ENCODE measurements at places on chromosomes 3 and 15.

DNA sequence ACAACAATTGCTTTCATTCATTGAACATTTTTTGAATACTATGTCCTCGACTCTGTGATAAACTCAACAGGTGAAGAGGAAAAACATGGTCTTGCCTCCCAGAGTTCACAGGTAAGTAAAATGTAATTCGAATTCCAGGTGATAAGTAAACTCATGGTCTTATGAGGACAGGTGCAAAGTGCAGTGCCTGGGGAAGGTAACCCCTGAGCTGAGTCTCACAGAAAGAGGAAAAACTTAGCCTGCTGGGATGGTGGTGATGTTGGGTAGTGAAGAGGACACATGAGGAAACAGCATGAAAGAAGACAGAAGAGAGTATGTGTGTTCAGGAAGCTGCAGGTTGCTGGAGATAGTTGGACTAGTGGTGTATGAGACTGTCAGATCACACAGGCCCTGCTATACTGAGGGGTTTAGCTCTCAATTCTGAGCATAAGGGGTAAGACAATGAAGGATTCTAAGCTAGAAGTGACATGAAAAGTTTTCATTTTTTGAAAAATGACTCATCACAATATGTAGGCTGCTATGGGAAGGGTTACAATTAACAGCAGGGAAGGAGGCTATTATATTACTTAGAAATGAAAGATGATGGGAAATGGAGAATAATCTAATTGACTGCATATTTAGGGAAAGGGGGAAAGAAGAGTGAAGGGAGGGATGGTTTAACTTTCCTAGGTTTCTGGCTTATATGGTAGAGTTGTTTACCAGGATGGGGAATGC is 111.3 kb downstream of the ISL2 start:
- no peak for DNase-seq

DNA sequence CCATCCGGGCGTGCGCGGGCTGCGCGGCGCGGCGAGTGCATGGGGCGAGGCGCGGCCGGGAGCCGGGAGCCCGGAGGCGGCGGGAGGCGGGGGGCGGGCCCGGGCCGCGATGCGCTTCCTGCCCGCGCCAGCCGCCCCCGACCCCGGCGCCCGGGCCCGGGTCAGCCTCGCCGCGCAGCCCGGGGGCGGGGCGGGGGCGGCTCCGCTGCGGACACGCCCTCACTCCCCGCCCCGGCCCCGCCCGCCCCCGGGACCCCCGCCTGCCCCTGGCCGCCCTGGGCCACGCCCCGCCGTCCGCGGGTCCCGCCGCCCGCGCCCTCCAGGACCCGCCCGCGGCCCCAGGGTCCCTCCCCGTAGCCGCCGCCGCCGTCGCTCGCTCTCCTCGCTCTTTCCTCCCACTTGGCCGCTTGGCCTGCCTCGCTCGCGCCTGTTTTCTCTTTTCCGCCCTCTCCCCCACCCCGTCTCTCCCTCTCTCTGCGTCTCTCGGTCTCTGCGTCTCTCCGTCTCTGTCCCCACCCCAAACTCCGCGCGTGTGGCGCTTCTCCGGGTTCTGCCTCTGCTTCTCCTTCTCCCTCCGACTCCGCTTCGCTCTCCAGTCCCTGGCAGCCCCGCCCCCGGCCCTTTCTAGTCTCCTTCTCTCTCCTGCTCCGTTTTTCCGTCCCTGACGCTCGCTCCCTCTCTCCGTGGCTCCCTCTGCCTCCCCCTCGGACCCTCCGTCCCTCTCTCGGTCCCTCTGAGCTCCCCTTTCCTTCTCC is at the start of gene PLXND1:
Gene PLXND1, minus strand, starts transcription at position 41 of the 755 bp plus-strand sequence. Its CDS starts 37 bp downstream, at position 4.
- peak; percentile 87 for DNase-seq

- DNase-seq, result no peak
These were observed 152.0 kb downstream of the SCAPER start for GRCh38 chr15:76753131-76753530.

DNA sequence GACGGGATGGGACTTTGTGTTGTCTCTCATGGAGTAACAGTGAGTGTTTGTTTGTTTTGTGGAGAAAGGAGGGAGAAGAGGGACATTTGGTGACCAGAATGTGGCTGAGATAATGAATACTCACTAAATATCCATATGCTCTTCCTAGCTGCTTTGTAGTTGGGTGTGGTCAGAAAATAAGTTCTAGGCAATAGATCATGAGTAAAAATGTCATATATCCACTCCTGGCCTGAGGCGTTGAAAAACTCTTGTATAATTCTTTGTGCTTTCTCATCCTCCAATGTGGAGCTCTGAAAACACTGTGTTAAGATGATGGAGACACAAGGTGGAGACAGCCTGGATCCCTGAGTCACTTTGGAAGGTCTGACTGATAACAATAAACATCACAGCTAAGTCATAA is 28.0 kb upstream of the IL16 start:
- no peak for DNase-seq

DNA sequence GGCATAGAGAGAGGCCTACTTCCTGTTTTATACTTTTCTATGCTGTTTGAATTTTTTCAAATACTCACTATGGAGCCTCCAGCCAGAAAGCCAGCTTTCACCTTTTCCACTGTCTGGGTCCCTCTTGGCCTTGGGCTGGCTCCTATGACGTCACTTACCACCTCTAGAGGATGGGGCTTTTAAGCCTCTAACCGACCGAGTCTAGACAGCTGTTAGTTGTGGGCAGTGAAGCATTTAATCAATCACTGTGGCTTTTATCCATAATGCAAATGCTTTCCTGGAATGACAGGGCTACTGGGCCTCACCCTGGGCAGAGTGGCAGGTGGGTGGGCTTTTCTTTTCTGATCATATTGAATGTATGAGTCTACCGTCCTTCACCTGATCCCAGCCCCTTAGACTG is 61.9 kb downstream of the LRRK1 start:
- no peak for DNase-seq

DNA sequence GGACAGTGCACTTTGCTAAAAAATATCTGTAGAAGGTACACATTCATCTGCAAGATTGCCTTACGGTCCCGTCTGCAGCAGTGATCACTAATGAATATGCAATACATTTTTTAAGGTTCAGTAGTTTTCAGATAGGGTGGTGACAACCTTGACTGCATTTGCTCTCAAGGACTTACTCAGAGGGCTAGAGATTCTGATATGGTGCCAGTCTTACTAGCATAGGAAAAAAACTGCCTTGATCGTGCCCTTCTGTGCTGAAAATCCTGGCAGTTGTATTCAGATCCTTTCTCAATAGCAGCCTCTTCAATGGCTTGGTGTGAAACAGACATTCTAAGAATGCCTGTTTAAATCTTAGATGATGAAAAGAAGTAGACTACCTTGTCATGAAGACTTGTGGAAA is 411.9 kb upstream of the CCDC54 start:
- no peak for DNase-seq

DNA sequence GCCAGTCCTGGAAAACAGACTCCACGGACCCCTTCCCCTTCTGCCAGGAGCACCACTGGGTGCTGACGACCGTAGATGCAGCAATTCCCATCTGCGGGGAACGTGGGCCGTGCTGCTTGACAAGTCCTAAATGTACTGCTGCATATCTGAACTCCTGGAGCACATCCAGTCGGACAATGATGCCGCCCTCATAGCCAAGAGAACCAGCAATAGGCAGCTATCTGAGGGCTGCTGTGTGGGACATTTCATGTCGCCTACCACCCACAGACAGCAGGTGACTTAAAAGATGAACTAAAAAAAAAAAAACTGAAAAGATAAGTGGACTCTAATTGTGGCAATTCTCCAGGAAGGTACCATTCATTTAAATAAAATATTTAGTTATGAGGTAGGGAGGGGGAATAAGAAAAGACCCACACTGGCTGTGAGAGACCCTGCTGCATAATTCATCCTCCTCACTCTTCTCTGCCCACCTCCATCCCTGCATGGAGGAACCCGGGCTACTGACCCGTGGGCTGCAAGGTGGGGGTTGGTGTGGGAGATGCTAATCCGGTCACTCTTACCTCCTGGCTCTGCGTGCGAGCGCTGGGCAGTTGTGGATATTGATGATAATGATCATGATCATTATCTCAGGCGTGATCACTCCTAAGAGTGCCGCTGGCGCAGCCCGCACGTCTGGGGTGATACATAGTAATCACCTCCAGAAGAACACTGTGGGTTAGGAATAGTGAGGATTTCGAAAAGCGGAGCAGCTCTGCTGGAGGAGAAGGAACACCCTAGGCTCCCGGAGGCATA is 28.3 kb downstream of the ALS2CL start:
- no peak for DNase-seq

- DNase-seq, result no peak
These were observed 988.4 kb downstream of the EPHA3 start for GRCh38 chr3:90095811-90096210.

- peak; percentile 79 for DNase-seq
These were observed 679 bp downstream of the IQGAP1 start for GRCh38 chr15:90388462-90389380.

DNA sequence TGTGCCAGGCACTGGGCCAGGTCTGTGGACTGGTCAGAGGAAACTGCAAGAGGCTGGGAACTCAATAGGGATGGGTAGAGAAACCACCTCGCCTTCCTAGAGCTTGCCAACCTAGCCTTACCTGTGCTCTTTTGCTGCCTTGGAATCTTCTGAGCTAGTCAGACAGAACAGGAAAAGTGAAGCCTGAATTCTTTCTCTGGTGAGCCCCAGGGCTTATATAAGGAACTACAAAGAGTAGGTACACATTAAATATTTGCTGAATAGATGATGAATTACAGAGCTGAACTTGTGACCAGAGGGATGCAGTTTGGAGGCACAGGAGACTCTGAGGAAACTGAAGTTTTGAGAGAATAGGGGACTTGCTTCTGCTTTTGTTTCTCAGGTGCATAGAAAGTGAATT is 15.6 kb upstream of the FBXW12 start:
- no peak for DNase-seq

- no peak for DNase-seq
These were observed 83.8 kb upstream of the CTDSPL start for GRCh38 chr3:37777835-37778234.

DNA sequence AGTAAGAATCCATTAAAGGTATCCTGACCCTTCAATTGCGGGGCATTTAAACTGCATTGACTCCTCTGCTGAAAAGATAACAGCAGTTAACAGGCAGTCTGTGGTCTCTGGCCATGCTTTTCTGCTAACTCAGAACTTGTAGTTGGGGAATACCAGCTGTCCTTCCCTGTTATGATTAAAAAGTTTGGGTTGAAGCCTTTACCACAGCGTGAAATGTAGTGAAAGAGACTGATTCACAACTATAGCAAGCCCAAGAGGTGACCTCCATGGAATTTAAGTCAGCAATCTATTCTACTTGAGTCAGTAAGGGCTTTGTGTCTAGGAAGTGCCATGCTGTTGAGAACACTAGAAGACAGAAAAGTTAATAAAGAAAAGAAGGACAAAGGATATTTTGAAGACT is 1037.3 kb downstream of the SI start:
- no peak for DNase-seq

DNA sequence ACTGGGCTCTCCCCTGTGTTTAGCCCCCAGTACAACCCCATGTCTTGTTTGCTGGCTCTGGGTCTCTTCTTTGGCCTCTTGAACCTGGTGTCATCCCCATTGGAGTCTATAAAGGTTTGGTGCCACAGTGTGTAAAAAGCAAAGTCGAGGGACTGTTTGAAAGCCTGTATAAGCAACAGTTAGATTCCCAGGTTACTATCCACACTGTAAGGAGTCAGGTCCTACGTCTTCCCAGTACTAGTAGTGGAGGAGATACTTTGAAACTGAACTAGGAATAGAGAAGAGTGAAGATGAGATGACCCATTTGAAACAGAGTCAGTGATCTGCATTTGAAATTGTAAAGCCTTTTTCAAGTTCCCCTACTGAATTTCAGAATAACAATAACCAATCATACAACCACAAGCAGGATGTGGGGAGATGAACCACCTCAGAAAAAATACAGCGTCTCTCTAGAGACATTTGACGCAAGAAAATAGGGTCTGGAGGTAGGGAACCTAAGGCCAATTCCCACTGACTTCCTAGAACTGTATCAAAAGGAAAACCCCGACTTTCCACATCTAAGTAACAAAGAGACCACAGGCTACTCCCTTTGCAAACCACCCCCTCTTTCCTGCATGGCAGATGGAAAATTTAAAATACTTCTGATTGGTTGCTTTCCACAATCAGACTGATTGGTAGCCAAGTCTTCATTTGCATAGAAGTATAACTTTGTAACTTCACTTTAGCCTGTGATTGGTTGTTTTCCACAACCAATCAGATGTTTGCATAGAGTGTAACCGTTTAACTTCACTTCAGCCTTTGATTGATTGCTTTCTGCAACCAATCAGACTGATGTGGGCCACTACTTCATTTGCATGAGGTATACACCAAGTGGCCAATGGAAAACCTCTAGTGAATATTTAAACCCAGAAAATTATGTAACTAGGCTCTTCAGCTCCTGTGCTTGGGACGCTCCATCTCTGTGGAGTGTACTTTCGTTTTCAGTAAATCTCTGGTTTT is 49.9 kb upstream of the NEDD4 start:
- DNase-seq, result peak; percentile 50

DNA sequence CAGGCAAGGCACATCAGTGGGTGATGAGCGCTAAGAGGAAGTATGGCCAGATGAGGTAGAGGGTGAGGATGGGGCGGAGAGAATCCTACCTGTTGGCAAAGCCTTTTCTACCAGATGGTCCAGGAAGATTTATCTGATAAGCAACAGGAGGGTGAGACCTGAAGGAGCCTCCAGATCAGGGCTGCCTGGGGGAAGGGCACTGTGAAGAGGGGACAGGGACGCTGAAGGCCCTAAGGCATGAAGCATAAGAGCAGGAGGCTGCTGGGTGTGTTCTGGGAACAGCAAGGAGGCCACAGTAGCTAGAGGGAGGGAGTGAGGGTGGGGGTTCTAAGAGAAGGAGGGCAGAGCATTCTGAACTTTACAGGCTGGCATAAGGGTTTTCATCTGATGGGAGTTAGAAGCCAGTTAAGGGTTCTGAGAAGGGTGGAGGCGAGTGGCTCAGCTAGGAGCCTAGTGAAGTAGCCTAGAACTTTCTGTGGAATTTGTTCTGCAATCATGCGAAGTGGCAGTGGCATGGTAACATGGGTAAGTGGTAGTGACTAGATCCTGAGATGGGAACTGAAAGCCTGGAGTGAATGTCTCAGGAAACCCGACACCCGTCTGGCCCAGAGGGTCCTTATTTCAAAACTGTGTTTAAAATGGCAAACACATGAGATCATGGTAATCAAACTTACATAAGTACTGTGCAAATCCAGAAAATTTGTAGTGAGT is 29.9 kb downstream of the CGNL1 start:
- DNase-seq, result no peak

DNA sequence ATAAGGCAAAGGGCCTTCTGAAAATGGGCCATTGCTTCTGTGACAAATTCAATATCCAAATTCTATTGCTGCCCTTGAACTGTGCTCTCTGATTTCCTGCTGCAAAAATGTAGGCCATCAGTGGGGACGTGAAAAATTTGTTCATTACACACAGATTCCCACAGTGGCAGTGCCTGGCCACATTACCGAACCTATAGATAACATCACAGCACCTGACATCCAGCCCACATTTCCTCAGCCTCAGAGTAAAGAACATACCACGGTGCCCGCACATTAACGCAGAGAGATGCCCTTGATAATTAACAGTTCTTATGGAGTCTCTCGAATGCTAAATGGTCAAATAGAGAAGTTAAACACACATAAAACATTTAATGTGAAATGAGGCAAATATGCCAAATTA is 931.6 kb upstream of the CFAP20DC start:
- DNase-seq, result no peak

GRCh38 chr3:16476636-16477035 is 36.9 kb downstream of the RFTN1 start:
- no peak for DNase-seq

- no peak for DNase-seq
These were observed 76.3 kb downstream of the SMAD6 start for GRCh38 chr15:66778314-66778665.

All from KBM-7 (cell line).